ENCODE measurements at places on chromosomes 7 and 10.

DNA sequence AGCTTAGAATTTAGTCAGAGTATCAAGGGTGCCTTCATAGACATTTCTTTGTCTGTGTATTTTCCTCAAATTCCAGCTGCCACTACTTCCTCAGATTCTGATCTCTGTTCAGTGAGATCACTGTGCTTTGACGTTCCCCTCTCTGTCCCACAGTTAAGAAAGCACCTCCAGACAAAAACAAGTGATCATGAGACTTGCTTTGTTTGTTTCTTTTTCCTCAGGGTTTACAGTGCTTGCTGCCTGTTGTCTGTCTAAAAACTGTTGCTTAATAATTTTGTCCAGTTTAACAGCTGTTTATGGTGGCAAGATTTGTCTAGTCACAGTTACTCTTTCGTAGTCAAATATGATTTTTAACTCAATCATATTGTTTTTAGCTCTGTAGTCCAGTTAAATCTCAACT is 29.1 kb downstream of the TRUB1 start:
- DNase-seq: no peak

GRCh38 chr7:23864973-23865372 is 155.0 kb downstream of the STK31 start:
- DNase-seq: no peak

DNA sequence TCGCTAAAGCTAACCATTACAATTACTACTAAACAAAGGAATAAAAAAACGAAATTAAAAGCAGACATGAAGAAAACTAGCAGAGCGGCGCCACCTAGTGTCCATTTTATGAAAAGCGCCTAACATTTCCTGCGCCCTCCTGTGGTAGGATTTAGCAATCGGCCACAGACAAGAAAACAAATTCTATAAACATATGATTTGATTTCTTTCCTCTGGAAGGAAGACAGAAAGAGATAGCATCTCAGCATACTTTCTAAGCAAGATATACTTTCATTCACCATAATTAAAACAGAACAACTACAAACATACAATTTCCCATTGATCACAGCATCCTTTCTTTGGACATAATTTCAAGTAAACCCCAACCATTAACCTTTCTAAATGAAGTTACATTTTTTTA is 337.7 kb upstream of the NPVF start:
- peak; percentile 68 for DNase-seq

DNA sequence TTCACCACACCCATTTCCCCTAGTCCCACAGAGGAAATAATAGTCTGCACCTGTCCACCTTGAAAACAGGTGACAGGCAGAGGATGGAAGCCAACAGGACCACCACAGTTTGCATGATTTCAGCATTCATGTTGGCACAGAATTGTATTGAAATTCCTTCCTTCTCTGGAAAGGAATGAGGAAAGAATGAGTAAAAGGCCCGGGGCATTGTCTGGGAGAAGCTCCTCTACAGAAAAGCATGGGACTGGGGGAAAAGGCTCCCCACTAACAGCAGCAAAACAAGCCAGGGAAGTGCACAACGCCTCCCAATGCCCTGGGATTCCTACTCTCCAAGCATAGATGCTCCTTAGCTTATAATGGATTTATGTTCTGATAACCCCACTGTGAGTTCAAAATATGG is 28.5 kb upstream of the TOMM7 start:
- no peak for DNase-seq

- DNase-seq: no peak
These were observed 185.0 kb downstream of the HDAC9 start for GRCh38 chr7:18680576-18680975.

DNA sequence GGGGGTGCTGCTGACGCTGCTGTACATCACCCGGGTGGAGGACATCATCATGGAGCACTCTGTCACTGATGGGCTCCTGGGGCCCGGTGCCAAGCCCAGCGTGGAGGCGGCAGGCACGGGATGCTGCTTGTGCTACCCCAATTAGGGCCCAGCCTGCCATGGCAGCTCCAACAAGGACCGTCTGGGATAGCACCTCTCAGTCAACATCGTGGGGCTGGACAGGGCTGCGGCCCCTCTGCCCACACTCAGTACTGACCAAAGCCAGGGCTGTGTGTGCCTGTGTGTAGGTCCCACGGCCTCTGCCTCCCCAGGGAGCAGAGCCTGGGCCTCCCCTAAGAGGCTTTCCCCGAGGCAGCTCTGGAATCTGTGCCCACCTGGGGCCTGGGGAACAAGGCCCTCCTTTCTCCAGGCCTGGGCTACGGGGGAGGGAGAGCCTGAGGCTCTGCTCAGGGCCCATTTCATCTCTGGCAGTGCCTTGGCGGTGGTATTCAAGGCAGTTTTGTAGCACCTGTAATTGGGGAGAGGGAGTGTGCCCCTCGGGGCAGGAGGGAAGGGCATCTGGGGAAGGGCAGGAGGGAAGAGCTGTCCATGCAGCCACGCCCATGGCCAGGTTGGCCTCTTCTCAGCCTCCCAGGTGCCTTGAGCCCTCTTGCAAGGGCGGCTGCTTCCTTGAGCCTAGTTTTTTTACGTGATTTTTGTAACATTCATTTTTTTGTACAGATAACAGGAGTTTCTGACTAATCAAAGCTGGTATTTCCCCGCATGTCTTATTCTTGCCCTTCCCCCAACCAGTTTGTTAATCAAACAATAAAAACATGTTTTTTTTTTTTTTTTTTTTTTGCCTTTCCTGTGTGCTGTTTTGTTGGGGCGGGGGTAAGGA is 55.8 kb downstream of the TSPAN15 start:
- DNase-seq: no peak
